ENCODE measurements at places on chromosomes 11 and 22.

DNA sequence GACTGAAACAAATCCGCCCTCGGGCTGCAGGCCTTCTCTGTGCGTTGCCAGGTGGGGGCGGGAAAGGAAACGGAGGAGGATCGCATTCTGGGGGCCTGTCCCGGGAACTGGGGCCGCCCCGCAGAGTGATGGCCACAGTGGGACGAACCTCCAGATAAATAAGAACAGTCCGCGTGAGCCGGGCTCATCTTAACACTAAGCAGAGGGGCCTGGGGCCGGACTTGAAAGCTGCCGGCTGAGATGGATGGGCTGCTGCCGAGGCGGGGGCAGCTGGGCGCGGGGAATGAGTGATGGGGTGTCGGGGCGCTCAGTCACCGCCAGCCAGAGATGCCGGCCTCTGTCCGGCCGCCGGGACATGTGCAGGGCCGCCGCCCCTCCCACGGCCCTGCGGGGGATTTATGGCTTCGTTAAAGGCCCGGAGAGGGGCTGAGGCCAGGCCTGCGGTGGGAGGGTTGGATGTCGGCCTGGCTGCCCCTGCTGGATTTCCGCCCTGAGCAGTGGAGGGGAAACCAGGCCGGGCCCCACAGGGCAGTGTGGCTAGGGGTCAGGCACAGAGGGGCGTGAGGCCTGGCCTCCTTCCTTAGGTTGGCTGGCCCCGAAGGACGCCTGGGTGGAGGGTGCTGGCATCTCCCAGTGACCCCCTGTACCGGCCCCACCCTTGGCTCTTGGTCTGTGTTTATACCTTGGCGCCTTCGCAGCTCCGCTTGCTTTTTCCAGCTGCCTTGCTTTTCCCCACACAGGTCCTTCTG, 45.3 kb upstream of the CD82 start:
- DNase-seq = no peak

DNA sequence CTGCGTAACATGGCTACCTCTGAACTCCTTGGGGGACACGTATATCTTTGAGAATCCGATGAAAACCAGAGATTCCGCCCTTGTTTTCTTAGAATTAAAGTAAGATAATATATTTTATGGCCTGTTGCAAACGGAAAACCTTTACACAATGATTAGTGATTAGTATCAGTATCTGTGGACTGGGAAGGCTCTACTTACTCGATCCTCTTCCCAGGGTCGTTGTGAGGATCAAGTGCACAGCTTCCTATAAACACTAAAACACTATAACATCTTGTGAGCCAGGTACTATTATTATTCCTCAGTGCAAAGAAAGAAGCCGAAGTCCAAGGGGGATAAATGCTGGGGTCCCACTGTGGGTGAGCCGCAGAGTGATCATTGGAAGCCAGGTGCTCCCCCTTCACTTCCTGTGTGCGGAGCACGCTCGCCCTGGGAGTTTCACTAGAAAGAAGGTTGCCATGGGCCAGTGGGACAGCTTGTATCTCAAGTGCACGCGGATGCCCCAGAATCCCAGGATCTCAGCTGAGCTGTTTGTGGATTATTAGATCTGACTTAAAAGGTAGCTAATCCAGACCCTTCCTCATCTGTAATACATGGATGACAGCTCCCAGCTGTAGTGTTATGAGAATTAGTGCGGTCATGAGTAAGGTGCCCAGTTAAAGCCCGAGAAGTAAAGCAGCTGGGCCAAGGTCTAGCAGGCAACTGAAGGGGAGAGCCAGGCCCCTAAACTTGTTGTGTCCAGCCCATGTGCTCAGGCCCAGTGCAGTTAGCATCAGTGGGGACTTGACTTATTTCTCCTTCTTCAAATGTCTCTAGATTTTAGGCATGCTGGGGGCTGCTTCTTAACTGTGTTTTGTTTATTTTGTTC, 839 bp downstream of the CBY1 start:
- peak; percentile 33 for DNase-seq

DNA sequence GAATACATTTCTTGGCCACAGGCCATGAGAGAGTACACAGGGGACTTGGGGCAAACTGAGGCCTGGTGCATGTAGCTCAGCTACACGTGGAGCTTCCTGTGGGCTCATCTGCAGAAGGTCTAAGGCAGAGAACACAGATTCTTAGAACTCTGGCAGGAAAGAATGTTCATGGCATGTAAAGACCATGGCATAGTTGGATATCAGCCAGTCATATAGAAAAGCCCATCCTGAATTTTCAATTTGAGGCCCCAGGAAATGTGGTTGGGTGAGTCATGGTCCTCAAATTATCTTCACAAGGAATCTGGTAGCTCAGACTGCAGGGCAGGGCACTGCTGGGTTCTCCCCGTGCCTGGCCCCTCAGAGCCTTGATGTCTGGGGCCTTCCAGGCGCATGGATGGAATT, 13.7 kb upstream of the ST3GAL4 start:
- DNase-seq = peak; percentile 89

DNA sequence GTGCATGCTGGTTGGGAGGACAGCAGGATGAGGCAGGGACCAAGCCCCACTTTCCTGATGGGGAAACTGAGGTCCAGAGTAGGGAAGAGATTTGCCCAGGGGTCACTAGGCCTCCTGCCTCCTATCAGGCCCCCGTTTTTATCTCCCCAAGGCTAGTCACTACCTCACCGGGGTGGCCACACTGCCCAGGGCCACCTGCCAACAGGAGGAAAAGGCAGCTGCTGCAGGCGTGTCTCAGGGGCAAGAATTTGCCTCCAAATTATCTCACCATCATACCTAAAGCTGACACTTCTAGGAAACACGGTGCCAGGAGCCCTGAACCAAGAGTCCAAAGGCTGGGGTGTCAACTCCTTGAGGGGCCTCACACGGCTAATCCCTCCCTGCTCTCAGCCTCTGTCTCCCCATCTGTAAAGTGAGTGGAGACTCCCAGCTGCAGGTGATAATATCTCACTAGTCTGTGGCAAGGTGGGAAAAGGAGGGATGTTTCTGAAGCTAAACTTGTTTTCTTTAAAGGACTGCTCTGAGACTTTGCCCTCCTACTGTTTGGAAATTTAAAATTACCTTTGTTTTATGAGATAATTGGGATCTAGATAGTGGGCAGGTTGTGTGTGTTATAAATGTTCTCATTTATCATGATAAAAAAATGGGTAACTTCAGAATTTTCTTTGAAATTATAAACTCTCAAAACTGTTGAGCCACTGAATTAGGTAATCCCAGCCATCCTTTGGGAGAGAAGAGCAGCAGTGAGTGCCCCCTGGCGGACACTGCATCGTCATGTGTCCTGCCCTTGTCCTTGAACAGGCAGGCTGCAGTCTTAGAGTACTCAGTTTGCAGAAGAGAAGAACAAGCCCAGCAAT, 60.0 kb downstream of the MYO7A start:
- DNase-seq = peak; percentile 76

GRCh38 chr11:31871310-31872075, 60.4 kb upstream of the PAX6 start:
- no peak for DNase-seq

DNA sequence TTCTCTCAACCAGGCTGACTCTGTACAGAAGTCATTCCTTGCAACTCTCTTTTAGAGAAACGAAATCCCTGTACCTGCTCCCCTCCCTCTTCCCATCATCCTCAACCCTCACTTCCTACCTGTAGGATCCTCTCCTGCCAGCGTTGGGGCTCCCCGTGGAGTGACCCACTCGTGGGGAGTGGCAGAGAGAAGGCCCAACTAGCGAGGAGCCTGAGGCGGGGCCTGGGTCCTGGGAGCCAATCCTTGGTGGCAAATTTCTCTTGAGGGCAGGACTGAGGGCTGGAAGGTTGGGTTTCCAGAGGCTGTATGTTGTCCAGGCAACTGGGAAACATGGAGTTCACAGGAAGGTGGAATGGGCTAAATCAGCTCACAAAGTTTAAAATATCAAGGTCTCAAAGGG, 10.4 kb downstream of the NHERF4 start:
- DNase-seq = peak; percentile 67

DNA sequence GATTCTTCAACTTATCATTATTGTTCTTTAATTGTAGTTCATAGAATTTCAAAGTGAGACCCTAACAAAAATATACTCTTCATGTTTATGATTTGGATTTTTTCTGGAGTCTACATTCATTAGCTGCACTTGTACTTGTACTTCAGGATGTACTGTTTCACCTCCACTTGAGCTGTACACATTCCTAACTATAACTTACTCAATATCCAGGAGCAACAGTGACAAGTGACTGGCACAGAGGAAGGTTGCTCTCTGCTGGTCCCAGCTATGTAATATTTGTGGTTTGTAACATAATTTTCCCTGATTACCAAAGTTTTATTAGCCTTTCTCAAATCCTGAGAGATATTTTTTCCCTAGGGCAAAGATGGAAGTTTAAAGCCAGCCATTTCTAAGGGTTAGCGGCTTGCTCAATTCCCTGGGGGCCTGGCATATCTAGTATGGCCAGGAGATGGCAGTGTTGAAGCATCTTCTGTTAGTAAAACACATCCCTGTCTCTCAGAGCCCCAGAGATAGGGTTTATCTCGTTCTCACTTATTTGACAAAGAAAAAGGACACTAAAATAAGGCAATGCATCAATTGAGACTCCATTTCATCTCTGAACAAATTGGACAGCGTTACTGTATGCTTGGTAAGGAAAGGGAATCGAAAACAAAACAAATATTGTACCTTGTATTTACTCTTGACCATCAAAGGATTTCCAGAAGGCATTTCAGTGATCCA, 14.2 kb downstream of the OR52A5 start:
- peak; percentile 59 for DNase-seq

DNA sequence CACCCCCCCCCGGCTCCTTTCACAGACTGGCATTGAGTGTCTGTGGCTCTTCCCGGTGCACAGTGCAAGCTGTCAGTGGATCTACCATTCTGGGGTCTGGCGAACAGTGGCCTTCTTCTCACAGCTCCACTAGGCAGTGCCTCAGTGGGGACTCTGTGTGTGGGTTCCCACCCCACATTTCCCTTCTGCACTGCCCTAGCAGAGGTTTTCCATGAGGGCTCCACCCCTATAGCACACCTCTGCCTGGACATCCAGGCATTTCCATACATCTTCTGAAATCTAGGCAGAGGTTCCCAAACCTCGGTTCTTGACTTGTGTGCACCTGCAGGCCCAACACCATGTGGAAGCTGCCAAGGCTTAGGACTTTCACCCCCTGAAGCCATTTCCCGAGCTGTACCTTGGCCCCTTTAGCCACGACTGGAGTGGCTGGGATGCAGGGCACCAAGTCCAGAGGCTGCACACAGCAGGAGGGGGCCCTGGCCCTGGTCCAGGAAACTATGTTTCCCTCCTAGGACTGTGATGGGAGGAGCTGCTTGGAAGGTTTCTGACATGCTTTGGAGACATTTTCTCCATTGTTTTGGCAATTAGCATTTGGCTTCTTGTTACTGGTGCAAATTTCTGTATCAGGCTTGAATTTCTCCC, 26.0 kb downstream of the BCL2L13 start:
- DNase-seq = no peak

DNA sequence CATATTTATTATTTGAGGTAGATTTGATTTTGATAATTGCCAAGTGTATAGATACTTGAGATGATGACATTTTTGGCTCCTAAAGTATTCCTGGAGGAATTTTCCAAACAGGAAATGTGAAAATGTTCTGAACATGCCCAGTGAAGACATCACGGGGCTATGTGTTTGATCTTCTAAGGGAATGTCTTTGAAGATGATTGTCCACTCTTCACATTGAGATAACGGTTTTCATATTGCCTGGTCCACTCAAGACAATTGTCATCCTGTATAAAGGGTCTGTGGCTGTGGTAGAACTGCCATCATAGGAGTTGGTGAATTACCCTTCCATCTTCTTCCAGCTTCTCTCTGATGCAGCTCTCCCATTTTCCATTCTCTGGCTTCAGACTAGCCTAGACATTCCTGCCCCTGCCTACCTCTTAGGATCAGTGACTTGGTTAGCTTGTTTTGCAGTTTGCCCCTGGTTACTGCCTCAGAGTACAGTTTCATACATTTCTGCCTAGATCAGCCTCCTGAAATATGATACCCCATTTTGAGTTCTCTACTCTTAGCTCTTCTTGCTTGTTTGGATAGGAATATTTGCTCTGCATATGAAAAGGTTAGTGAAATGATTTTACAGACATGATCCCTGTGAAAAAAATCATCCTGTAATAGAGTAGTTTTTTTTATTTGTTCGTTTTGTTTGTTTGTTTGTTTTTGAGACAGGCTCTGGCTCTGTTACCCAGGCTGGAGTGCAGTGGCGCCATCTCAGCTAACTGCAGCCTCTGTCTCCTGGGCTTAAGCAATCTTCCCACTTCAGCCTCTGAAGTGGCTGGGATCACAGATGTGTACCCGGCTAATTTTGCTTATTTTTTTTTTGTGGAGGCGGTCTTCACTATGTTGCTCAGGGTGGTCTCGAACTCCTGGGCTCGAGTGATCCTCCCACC, 111.4 kb upstream of the SORL1-AS1 start:
- DNase-seq = no peak

GRCh38 chr22:22865311-22866072, 22.1 kb upstream of the IGLL5 start:
- no peak for DNase-seq

DNA sequence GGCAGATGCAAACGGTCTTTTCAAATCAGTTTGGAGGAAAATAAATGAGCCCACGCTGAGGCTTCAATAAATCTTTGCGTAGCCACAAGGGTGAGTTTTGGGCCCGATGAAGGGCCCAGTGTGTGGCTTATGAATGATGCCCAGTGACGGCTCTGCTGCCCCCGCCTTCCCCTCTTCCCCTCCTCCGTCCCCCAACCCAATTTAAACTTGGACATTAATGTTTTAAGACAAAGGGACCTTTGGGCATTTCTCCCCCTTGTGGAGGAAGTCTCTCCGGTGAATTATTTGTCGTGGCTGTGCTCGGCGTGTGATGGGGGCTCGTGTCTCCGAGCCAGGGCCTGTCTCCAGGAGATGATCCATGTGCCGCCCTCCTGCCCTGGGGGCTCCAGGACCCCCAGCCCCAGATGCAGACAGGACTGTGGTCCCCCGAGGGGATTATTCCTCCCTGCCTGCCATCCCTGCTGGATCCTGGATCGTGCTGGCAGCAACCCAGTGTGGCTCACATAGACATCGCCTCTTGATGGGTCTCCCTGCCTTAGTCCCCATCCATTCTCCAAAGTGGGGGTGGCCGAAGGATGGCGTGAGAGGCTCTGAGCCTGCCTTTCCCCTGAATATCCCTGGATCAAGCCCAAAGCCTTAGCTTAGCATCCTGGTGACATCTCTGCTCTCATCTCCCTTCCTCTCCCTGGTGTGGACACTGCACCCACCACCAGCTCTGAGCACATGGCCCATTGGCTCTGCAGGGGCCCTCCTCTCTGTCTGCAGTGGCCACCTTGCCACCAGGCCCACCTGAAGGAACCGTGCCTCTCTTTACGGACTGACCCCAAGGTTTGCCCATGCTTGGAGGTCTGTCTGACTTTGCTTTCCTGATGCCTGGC, 56.4 kb downstream of the SMIM38 start:
- DNase-seq = no peak

DNA sequence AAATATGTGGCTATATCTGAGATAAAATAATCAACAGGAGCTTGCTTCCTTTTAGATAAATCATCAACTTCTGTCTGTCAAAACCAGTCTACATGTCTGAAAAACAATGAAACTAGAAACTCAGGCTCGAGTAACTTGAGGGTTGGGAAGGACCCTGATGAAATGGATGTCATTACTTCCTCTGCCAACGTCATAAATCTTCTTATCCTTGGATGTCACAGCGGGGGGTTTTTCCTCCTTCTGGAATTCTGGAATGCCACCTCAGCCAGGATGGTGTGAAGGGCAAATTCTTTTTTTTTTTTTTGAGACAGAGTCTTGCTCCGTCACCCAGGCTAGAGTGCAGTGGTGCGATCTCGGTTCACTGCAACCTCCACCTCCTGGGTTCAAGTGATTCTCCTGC, 13.4 kb downstream of the LGR4 start:
- no peak for DNase-seq

All from SW480 (cell line).